ENCODE measurements at places on chromosomes 7 and 10.

GRCh38 chr10:58698777-58699356 lies 186.2 kb downstream of the BICC1 start:
- no peak for DNase-seq

- no peak for DNase-seq
Measured at GRCh38 chr7:135098391-135098790, 49.5 kb upstream of the TMEM140 start.

DNA sequence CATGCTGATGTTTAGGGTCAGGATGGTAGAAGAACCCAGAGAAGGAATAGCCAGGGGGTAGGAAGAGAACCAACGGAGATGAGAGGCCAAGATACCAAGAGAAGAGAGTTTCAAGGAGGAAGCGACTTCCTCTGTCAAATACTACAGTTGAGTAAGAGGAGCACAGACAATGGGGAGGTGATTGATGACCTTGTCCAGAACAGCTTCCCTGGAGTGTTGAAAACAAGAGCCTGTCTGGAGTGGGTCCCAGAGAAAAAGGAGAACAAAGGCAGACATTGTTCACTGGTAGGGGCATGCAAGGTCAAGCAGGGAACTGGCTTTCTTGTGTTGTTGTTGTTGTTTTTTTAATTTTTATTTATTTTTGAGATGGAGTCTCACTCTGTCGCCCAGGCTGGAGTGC lies 9.6 kb upstream of the TRIM56 start:
- no peak for DNase-seq

DNA sequence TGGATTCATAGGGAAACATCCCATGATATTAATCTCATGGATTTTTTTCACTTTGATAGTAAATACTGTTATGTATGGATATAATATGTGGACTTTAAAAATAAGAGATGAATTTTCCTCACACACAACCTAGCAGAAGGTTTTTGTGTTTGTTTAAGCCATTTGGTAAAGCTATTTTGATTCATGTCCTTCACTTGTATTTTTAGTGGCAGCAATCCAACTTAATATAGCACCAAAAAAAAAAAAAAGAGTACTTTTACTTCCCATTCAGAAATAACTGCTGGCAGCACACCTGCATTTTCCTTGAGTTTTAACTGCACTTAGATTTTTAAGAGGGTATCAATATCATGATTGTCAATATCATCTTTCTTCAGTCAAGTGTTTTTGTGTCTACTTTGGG lies 60.0 kb downstream of the MCMBP start:
- no peak for DNase-seq

GRCh38 chr10:86389441-86390193 lies 23.0 kb upstream of the GRID1 start:
- DNase-seq: no peak

DNA sequence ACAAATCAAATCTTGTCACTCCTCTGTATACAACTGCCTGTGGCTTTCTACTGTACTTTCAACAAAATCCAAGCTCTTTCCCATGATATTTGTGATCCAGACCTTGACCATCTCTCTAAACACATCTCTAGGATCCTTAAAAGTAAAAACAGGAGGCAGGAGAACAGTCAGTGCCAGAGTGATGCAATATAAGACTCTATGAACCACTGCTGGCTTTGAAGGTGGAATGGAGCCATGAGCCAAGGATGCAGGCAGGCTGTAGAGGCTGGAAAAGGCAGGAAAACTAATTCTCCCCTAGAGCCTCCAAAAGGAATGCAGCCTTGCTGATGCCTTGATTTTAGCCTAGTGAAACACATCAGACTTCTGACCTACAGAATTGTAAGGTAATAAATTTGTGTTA lies 45.5 kb upstream of the LRRN3 start:
- no peak for DNase-seq

- DNase-seq: no peak
Measured at GRCh38 chr7:64811767-64812166, 17.5 kb downstream of the ZNF138 start.

- no peak for DNase-seq
Measured at GRCh38 chr10:114694062-114694461, 36.0 kb upstream of the ABLIM1 start.

DNA sequence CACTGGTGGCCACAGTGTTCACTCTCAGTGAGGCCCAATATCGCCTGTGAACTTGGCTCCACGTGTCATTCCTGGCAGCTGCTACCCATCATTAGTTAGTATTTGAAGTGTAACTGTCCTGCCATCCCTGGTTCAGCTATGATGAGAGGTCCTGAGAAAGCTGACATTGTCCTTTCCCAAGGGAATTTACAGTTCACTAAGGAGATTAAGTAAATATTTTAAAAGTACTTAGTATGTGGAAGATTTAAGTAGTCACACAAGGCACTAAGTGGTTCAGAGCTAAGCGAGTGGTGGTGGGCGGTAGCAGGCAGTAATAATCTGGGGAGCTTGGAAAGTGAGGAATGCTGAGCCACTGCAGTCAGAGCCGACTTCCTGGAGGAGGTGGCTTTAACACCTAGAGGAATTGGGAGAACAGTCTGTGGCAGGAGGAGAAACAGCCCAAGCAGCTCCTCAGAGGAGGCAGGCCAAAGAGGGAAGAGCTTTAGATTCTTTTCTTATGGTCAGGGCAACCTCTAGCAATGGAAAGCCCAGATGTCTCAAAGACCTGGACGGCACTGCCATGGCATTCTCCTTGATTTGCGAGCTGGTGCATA lies 519.7 kb downstream of the LRMDA start:
- no peak for DNase-seq

GRCh38 chr7:118872568-118872967 lies 648.1 kb downstream of the ANKRD7 start:
- no peak for DNase-seq

DNA sequence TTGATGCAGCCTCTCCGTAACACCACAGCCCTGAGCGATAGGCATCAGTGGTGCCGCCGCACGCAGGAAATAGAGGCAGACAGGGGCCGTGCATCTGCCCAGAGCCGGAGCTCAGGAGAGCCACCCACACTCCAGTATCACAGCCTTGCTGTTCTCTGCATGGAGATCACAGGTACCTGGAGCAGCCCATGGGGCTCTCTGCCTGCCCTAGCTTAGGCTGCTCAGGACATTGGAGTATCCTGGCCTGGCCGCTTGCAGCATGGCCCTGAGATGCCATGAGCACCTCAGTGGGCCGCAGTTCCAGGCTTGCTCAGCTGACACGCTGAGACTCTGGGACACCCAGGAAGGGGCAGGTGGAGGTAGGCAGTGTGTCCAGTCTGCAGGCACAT lies 47.0 kb downstream of the ELFN1 start:
- DNase-seq: no peak

DNA sequence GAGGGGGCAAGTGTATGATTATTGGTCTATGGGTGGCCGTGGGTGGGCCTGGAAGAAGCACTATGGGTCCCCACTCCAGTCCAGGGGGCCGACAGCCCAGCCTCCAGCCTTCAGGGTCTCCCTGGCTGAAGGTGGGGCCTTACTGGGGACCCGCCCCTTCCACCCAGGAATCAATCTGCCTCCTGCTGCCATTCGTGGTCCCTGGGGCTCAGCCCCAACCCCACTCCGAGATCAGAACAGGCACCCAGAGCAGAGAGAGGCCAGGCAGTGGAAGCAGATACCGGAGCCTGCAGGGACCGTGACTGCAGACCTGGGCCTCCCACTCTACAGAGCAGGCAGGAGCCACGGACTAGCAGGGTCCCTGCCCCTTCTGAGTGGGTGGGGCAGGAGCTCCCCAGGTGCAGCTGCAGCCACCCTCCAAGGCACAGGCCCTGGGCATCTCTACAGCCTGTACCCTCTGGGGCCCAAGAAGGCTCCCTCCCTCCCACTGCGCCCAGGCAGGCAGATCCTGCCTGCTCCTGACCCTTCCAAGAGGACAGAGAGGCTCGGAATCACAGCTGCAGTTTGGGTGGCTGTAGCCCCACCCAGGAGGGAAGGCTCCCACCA lies 13.6 kb upstream of the FOXL3 start:
- DNase-seq: no peak

DNA sequence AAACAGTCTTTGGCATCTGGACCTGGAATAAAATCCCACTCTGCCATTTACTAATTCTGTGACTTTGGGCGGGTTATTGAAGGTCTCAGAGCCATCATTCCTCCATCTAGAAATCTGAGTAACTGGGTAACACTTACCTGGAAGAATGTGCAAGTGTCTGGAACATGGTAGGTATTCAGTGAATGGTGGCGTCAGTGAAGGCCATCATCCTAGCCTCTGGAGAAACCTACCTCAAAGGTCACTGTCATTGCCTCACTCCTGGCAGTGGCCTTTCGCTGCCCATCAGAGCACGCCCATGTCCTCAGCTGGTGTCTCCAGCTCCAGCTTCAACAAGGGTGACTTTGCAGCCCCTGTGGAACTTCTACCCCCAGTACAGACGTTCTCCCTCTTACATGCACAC lies 4.5 kb downstream of the GAL3ST4 start:
- no peak for DNase-seq

DNA sequence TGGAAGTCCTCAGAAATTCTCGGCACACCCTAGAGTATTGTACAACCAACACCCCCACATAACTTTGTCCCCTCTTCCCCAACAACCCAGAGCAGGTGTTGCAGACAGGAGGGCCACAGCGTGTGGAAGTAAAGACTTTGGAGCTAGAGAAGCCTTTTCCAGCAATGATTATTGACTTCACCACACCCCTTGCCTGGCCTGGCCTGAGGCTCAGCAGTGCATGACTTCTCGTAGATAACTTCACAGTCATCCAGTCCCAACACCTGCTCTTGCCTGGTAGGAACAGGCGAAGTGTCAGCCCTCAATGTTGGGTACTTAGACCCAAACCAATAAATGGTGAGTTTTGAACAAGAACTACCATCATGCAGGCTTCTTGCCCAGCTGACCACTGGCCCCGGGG lies 36.7 kb downstream of the GOT1 start:
- DNase-seq: no peak

DNA sequence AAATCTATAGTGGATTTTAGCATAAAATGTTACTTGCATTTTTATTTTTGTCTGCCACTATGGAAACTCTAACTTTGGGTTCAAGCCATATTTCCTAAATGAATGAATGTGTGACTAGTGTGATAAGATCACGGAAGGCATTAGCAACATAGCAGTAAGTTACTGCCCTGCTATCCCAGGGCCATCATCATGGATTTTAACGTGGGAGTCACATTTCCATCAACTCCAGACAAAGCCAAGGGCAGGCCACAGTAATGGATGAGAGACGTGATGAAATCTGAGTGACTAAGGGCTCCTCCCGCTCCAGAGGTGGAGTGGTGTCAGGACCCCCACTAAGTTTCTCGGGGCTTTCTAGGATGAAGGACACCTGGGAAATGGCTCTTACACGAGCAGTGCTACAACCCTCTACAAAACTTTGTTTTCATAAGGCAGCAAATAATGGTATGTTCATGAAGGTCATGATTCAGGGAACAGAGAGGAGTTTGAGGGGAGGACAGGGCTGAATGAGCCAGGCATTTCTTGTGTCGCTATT lies 34.3 kb downstream of the C10orf120 start:
- DNase-seq: no peak

GRCh38 chr10:36019749-36020148 lies 377.7 kb upstream of the FZD8 start:
- no peak for DNase-seq

- DNase-seq: no peak
Measured at GRCh38 chr10:52443419-52444388, 129.6 kb downstream of the DKK1 start.

DNA sequence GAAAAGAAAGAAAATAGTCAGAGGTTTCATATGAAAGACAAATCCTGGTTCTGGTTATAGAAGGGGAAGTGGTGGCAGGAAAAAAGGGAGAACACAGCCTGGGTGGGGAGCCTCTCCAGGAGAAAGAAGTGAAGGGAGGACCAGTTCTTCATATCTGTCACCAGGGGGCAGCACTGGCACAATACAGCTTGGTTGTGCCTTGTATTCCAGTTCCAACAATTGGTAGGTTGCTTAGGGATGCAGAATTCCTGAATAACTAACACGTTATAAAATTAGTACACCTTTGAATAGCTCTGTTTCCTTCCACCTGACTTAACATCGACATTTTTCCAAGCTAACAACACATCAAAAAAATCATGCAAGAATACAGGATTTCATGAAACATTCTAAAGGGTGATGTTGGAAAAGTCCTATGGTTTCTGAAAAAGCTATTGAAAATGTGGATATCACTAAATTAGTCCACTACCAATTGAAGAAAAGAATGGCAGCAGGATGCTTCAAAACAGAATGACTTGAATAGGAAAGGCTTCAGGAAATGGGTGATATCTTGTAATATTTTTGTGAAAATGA lies 52.9 kb downstream of the CYP26A1 start:
- DNase-seq: no peak

- DNase-seq: no peak
Measured at GRCh38 chr7:136131304-136131630, 154.1 kb upstream of the MTPN start.

DNA sequence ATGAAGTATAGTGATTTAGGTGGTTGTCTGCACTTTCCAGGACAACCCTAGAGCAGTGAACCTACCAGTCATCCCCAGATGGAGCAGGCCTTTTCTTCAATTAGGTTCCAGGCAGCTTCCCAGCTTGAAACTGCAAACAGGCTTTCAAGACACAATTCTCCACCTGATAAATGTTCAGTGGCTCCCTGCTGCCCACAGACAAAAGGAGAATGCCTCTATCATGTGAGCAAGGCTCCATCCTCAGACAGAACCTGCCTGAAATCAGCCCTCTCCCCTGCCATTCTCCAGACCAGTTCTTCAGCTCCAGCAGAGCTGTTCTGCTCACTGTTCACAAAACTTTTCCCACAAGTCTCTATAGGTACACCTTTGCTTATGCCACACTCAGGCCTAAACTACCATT lies 22.1 kb downstream of the RELN start:
- no peak for DNase-seq

DNA sequence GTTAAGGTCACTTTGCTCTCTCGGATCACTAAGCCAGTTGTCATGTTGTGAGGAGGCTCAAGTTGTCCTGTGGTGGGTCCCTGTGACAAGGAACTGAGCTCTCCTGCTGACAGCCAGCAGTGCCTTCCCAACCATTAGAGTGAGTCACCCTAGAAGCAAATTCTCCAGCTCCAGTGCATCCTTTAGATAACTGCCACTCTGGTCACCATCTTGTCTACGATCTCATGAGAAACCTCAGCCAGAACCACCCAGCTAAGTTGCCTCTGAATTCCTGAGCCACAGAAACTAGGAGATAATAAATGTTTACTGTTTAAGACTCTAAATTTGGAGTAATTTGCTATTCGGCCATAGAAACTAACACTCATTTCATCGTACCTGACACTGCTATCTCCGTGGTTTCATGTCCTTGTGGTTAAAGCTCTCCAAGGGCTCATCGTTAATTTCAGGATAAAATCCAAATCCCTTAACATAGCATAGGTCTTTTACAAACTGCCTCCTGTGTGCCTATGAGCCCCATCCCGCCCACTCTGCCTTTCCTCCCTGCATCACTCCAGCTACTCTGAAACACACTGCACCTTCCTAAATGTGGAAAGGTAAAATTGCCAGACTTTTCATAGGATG lies 56.5 kb upstream of the WIPF3 start:
- no peak for DNase-seq
